Esophagus squamous epithelium (tissue), 5 donors: ENCODE measurements at places on chromosomes 1 and 21.

- no peak for DNase-seq
Observed at GRCh38 chr21:41740604-41741252, 26.1 kb downstream of the RIPK4 start.

GRCh38 chr1:211591980-211592493 is 13.1 kb upstream of the SLC30A1 start:
- no peak for DNase-seq

DNA sequence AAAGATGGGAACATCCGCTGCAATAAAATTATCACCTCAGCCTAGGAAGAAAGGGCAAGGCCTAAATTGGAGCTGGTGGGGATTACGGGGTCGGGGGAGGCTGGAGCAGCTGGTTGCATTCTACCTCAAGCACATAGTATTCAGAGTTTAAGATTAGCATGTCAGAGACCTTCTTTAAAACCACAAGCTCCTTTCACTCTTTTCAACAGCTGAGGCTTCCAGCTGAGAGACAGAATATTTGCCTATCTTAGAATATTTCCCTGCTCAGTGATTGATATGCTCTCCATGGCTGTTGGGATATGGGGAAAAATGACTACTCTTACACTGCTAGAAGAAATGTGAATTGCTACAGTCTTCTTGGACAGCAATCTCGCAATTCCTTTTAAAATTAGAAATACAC is 248.6 kb downstream of the TBX15 start:
- DNase-seq, result no peak

GRCh38 chr1:165883056-165883455 is 55.6 kb downstream of the UCK2 start:
- no peak for DNase-seq

- no peak for DNase-seq
Observed at GRCh38 chr1:187794561-187794960, 965.8 kb downstream of the PLA2G4A start.

GRCh38 chr1:65208563-65208973 is 60.6 kb downstream of the AK4 start:
- no peak for DNase-seq

GRCh38 chr1:224489534-224490365 is 55.2 kb upstream of the WDR26 start:
- no peak for DNase-seq

DNA sequence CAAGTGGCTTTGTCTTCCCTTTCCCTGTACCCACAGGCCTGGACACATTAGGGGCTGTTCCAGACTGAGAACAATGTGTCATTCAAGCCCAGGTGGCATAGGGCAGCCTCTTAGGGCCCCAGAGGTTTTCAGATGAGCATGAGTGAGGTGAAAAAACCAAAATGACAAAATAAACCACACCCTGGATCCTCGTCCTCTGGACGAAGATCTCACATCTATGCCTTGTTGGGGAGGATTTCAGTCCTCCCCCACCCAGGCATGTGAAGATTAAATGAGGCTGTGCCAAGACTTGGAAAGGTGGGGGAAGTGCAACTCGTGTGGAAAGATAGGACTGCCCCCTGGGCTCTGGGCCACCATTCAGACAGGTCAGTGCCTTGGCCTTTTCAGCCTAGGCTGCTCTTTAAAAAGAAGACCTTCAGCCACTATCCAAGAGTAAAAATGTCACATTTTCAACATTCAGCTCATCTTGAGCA is 32.8 kb upstream of the IL19 start:
- no peak for DNase-seq
